ENCODE measurements at places on chromosomes 5 and 9. TPM values are rescaled to one million over a fixed set of nuclear protein-coding genes. Genes with fewer than 3 reads are reported as not detected.
A peak's percentile ranks its signal among the peaks of the same experiment; 100 is the strongest.

GRCh38 chr5:41240985-41241384, 27.7 kb upstream of the C6 start:
- peak; percentile 45 for DNase-seq

DNA sequence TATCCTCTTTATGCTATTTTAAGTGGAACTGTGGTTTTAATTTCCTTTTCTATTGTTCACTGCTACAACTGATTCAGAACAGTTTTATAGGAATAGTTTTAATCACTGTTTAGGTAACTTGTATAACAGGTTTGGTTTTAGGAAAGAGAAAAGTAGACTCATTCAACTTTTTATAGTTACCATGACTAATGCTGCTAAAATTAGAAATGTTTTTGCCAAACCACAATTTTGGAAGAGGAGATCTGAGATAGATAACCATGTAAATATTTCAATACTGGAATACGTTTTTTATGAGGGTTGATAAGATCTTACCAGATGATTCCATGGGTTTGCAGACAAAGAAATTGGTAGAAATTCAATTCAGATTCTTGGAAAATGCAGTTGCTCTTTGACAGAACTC, 404.6 kb upstream of the ARRDC3 start:
- no peak for DNase-seq

DNA sequence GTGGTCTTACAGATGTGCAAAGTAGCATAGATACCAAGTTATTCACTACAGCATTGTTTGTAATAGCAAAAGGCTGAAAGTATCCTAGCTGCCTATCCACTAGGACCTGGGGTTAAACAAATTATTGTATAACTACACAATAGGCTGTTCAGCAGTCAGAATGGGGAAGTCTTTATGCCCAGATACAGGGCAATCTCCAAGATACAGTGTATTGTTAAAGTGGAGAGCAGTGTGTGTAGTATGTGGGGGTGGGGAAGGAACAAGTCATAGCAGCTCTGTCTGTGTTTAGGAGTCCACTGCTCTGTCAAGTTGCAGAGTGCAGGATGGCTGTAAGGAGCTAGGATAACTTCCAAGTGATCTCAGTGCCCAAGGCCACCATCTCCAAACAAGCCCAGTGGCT, 5.5 kb downstream of the PCYOX1L start:
- DNase-seq: no peak

DNA sequence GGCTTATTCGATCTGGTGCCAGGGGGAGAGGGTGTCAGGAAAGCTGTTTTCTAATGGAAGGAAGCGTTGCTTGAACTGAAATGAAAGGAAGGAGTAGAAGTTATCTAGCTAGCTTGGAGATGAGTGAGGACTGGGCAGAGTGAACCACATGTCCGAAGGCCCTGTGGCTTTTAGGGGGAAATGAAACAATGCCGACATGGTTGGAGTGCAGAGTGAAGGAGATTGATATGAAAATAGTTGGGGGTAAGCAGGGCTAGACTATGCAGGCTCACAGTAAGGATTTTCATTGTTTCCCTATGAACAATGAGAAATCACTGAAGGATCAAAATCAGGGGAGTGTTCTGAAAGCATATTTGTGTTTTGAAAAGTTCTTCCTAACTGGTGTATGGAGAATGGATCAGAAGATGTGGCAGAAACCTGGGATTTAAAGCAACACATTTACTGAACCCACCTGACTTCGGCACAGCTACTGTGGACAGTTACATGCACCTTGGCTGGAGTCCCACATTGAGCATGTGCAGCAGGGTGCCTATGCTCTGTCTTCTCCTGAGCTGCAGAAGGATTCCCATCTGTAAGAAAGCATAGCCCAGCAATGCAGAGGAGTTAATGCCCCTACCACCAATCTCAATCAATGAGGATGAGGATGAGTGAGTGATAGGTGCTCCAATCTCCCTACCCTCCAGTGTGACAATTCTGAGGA, 144.4 kb upstream of the TBCA start:
- DNase-seq: no peak

- DNase-seq: no peak
Observed at GRCh38 chr5:92470770-92471169, 1087.7 kb upstream of the ARRDC3 start.

DNA sequence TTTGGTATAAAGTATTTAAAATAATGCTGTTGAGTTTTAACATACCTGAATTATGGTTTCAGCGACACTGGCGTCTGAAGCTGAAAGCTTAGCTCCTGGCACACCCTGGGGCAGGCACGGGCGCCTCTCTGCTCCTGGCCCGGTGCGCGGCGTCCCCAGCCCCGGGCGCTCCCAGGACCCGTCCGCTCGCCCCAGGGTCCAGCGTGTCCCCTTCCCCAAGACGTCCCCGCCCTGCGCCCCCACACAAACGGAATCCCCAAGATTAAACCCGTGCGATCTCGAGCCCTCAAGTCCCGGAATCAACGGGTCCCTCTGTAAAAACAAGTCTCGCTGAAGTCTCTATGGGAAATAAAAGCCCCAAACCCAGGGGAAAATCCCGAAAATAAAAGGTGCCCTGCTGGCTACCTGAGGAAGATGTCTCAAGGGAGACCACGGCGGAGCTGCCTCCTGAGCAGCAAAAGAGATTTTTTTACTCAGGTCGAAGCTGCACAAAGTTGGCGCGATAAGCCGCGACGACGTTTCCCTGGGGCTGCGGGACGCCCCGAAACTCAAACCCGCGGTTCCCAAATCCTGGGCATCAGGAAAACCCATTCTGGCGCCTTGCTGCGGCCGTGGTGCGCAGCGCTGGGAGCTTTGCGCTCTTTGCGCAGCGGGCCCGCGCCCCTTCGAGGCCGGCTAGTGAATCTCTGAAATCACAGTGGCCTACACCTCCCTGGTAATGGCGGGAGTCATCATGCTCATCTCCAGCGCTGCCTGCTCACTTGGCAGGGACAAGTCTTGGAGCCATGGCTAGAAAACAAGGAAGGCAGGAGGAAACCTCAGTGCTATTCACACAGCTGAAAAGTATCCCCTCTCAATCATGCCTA, 6.3 kb upstream of the IFNA8 start:
- no peak for DNase-seq

DNA sequence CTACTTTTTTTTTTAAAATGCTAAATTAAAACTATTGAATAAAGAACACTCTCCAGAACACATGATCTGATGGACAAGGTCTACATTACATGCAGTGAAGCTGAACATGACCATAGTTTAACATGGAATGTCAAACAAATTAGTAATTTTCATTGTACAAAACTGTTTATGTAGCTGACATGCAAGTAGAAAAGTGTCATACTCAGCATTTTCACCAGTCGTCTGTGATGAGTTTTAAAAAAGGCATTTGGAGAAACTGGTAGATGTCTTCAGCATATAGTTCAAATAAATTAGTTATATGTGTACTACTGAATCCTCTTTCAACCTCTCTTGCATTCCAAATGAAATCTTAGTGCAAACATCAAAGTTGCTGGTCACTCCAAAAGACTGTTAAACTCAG, 301.9 kb downstream of the FER start:
- DNase-seq: no peak

DNA sequence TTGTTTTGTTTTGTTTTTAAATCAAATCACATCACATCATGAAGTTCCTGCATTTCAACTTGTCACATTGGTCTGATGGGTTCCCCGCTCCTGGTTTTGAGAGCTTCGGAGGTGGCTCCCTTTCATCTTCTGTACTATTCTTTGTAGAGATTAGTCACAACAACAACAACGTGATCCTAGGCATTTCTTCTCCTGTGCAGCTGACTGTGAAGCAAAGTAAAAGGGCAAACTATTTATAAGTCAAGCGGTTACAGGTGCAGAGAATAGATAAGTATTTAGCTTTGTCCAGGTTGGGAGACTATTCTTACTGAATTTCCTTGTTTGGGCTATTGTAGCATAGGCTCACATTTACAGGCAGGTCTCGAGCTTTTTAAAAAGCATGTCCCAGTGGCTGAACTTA, 197.7 kb upstream of the CDKN2B start:
- DNase-seq: no peak

DNA sequence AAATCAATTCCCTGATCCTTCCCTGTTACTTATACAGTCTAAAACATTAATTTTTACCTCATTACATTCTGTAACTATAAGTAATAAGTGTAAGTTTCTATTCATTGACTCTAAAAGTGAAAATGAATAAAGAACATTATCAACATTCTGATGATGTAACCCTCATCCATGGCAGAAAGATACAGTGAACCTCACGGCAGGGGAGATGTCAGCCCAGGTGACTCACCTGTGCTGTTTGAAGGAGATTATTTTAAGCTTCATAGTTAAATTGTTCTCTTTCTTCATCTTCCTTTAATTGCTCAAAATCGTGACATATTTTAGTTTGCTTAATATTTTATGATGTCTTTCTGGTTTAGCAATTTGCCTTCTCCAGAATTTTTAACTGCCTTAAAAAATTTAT, 268.1 kb downstream of the FSTL4 start:
- DNase-seq: no peak

DNA sequence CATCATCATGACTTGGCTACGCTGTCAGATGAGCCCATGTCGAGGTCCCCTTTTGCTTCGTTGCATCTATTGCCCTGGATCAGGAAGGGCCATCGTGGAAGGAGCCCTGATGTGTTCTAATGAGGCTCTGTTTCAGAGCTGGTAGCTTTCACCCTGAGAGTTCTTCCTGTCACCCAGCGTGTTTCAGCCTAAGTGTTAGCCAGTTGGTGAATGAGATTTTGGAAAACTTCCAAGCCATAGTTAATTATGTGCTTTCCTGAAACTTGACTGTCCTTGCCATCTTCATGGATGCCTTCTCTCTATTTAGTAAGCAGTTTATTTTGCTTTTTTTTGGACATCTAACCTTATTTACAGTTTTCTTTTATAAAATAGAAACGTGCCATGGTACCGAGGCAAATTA, 1695.4 kb upstream of the WWC1 start:
- no peak for DNase-seq

DNA sequence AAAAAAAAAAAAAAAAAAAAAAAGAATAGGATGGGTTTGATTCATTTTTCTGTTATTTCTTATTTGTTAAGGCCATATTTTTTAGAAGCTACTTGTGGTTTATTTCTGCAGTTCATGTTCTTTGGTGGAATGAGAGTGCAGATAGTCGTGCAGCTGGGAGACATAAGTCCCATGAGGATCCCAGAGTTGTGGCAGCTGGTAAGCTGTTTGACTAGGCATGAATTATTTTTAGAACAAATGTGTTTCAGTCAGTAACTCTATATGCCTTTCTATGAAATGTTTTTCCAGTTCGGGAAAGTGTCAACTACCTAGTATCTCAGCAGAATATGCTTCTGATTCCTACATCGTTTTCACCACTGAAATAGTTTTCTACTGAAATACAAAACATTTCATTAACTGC, 5.0 kb upstream of the NIPSNAP3B start:
- DNase-seq: no peak

- no peak for DNase-seq
Observed at GRCh38 chr5:136155761-136156160, 23.1 kb downstream of the SMAD5 start.

GRCh38 chr5:97225222-97225621, 42.2 kb upstream of the RIOK2 start:
- no peak for DNase-seq

GRCh38 chr5:17360879-17361278, 137.2 kb upstream of the TAF11L2 start:
- no peak for DNase-seq

DNA sequence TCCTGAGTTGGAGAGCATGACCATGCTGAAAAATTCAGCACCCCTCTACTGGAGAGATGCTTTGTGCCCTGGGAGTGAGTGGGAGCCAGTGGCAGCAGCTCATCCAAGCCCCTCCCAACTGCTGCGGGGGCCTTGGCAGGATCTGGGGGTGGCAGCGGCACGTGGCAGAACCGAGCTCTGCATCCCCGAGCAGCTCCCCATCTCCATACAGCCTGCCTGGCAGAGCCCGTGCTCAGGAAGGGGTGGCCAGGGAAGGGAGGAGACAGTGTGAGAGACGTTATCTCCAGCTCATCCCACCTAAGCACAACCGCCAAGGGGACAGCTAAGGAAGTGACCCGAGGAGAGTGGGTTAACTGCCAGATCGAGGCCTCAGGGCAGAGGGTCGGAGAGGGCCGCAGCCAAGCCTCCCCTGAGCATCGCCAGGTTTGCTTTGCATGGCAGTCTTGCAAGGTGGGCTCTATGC, 17.2 kb upstream of the DPM2 start:
- DNase-seq: no peak

DNA sequence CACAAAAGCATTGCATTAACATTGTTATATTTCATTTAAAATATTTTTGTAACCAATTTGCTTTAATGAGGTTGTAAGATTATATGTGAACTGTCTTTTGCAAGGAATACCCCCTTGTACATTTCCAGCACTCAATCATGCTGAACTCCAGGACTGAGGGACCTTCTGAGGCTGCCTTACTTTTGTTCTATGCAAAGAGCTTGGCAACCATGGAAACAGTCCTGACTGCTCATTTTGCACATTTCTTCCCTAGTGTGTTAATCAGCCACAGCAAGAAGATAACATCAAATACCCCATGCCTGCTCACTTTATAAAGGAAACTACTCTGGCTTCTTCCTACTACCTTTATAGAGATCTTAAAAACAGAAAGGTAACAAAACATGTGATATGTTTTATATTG, 355.6 kb upstream of the IZUMO3 start:
- DNase-seq: no peak

DNA sequence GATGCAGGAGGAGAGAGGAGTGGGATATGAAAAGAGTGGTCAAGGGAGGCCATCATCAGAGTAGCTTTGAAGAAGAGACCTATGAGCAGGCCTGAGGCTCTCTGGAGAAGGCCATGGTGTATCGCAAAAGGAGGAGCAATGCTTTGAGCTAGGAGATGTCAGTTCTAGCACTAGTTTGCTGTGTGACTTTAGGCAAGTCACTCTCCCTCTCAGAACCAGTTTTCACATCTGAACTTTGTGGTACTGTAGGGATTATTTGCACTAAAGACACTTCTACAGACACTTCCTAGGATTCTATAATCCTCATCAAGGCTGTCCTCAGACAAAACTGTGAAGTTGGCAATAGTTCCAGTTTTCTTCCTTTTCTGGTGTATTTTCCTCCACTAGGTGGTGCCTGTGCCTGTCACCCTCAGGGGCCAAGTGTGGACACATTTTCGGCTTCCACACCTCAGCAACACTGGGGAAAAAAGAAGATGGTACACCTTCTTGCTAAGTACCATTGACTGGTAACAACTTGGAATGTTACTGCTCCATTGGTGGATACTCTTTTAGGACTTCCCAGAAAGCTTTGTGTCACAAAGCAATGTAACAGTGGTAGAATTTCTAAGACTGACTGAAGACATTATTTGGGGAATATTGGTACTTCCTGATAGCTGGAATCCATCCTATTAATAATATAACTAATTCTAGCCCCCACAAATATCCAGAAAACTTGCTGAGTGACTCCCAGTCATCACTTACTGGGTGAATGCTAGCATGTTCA, 9.9 kb downstream of the PAPPA start:
- no peak for DNase-seq

The ASS1 gene
- 599 TPM for total RNA-seq

The MAPKAP1 gene
- 63.0 TPM for total RNA-seq

The PCDHA4 gene
- 0.54 TPM for total RNA-seq

The PAEP gene
- not detected for total RNA-seq

The GNE gene
- total RNA-seq: 18.4 TPM
